ENCODE measurements at places on chromosomes 11 and 22. TPM values are rescaled to one million over a fixed set of nuclear protein-coding genes. Genes with fewer than 3 reads are reported as not detected.

DNA sequence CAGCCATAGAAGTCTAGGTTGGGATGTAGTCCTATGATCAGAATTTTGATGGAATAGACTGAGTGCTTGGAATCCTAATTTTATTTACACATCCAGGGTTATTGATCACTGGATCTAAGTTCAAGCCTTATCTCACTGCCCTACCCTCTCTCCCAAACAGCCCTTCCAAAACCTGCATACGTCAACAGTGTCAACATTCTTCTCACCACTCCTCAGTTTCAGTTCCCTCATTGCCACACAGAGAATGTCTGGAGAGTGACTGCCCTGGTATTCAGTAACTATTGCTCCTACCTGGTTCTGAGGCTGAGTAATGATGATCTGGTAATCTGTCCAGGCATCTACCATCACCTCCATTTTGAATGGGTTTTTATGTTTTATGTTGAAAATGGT, 60.0 kb downstream of the GLYATL1 start:
- no peak for DNase-seq

GRCh38 chr11:59865031-59865430, 1.3 kb downstream of the TCN1 start:
- DNase-seq, result no peak

DNA sequence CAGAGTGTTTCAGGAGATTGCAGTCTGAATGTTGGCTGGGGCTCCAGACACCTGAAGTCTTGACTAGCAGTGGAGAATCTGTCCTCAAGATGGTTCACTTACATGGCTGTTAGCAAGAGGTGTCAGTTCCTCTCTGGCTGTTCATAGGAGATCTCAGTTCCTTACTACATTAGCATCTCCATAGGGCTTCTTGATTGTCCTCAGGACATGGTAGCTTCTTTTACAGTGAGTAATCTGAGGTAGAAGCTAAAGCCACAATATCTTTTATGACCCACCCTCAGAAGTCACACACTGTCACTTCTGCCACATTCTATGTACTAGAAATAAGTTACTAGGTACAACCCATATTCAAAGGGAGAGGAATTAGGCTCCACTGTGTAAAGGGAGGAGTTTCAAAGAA, 10.5 kb upstream of the PATL1 start:
- no peak for DNase-seq

DNA sequence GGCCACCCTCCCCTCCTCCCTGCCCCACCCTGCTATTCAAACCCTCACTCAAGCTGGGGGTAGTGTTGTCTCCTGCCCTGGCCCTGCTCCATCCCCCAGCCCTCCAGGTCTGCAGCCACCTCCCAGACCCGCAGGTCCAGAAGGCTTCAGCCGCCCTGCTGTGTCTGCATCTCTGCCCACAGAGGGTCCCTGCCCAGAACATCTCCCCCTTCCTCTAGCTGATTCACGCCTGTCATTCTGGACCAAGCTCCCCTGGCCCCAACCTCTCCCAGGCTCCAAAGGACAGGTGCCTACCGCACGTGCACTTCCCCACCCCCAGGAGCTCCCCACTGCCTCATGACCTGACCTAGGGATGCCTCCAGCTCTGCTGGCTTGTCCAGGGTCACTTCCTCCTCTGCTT, 16.0 kb upstream of the SHISAL1 start:
- DNase-seq, result no peak

GRCh38 chr11:119990309-119991021, 147.4 kb downstream of the TRIM29 start:
- no peak for DNase-seq

GRCh38 chr11:123562829-123563228, 91.6 kb downstream of the SCN3B start:
- DNase-seq, result no peak

- no peak for DNase-seq
Observed at GRCh38 chr11:79937676-79938334, 497.0 kb upstream of the TENM4 start.

- DNase-seq, result no peak
Observed at GRCh38 chr22:42747701-42748513, 27.2 kb upstream of the A4GALT start.

- no peak for DNase-seq
Observed at GRCh38 chr11:126739499-126740145, 260.9 kb downstream of the KIRREL3 start.

GRCh38 chr11:1356007-1356435, 33.7 kb upstream of the BRSK2 start:
- DNase-seq, result no peak

DNA sequence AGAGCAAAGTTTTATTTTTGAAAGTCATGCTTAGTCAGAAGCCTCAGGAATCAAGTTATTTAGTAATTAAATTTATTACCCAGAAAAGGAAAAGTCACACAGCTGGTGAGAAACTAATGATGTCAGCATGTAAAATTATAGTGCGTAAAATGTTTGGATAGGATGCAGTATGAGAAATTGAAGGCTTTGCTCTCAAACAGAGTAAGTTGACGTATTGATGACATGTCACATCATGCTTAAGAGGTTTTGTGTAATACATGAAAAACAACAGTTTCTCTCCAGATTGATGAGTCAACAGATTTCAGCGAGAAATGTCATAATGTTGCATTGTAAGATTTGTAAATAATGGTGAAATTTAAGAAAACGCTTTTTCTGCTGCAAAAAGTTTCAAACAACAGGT, 769.8 kb downstream of the METTL15 start:
- no peak for DNase-seq

GRCh38 chr22:49648053-49648452, 179.6 kb downstream of the BRD1 start:
- no peak for DNase-seq

- DNase-seq, result no peak
Observed at GRCh38 chr11:1618231-1618630, 3.7 kb downstream of the KRTAP5-4 start.

DNA sequence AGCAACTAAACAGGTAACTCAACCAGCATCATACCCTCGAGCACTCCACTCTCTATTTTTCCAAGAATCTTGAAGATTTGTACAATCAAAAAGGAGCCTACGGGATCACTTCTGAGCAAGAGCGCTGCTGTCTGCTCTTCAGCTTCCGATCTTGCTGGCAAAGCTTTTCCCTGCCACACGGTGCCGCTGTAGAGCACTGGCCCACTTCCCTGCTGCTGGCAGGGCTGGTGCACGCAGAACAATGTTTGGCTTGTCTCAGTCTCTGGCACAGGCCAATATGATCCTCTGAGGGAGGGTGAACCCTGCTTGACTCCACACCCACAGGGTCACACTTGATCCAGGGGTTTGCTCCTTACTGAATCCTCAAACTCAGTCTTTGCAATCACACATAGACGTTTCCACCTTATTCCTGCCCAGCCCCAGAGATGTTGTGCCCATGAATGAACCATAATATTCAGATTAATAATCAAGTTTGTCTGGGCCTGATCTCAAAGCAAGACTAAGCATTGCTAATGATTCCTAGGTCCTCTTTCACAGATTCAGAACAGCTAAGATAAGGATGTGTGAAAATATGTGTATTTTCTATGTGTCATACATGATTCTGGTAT, 536.6 kb downstream of the SOX6 start:
- DNase-seq, result peak; percentile 50

DNA sequence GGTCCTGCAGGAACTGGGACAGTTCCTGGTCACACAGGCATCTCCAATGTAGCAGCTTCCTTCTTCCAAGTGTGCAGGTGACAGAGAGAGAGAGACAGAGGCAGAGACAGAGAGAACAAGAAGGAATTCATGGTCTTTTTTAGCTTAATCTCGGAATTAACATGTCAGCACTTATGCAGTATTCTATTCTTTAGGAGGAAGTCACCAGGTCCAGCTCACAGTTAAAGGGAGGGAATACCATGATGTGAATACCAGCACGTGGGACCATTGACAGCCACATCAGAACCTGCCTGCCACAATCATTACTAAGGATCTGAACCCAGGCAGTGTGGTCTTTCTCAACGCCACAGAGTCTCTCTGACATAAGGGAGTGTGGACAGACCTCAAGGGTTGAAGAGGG, 341.6 kb downstream of the MN1 start:
- no peak for DNase-seq

DNA sequence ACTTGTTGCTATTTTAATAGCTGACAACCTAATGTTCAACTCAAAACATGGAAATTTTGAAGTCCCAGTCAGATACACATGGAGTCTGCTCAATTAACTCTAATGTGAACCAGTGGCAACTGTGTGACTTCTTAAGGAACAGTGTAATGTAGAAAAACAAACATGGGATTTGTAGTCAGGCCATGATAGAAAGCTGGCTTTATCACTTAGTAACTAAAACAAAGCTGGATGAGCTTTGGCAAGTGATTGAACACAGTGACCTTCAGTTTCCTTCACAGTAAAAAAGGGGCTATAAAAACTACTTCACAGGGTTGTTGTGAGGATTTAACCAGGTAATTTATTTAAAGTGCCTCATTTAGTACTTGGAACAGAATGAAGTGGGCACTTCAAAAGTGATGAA, 62.6 kb downstream of the PRCP start:
- no peak for DNase-seq

- no peak for DNase-seq
Observed at GRCh38 chr22:20779818-20780158, 5.9 kb downstream of the SERPIND1 start.

DNA sequence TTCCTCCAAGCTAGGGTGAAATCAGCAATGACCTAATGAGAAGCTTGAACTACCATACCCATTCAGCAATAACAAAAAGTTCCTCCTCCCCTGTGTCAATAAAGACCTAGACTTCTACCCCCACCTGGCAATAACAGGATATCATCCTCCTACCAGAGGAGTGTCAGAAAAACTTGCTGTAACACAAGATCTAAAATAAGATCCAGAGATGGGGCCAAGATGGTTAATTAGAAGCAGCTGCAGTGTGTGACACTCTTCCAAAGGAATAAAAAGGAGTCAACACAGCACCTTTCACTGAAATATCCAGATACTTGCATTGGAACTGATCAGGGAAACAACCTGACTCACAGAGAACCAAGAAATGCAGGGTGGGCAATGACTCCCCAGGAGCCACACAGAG, 84.4 kb upstream of the ARHGAP42 start:
- no peak for DNase-seq

DNA sequence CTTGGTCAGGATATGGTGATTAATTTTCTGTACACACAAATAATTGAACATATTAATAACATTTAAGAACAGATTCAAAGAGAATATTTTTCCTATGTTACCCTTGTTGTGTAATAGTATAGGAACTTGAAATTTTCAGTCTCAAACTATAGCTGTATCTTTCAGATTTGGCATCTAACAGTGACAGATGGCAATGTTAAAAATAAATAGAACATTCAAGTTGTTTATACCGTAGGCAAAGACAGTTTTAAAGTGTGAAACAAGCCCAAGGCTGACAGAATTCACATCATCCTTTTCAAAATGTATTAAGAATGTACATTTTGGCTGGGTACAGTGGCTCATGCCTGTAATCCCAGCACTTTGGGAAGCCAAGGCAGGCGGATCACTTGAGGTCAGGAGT, 92.6 kb upstream of the TP53AIP1 start:
- no peak for DNase-seq

- DNase-seq, result no peak
Observed at GRCh38 chr11:6900327-6900999, 8.2 kb upstream of the OR2D2 start.

- no peak for DNase-seq
Observed at GRCh38 chr11:110112457-110112856, 19.3 kb downstream of the ZC3H12C start.

DNA sequence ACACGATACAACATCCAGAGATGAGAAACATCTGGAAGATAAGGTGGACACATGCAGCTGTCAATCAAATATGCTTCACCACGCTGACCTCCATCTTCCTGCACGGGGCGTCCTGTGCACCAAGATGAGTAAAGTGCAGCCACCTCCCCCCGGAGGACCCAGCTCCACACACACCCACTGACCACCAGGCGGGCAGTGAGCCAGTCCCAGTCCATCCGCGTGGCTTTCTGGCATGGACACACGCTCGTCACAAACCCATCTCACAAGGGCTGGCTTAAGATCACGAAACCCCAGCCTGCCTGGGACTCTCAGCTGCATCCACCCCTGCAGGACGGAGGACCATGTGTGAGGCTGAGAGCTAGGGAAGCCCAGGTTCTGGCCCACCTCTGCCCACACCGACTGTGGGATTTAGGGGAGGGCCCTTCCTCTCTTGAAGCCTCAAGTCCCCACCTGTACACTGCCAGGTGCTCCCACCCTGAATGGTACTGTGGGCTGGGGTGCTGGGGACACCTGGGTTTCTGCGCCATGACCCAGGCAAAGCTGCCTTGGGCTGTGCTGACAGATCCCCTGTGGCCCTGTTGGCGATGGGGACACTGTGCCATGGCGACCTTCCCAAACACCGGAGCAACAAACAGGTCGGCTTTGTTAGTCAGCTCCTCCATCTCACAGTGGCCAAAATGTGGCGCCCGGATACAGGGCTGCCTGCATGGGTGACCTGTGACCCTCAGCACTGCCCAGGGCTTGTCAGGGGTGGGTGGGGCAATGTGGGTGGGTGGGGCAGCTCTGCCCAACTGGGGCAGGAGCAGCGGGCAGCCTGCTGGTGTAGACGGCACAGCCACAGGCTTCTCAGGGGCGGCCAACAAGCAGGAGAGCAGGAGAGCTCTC, 629.0 kb downstream of the TBC1D22A start:
- no peak for DNase-seq

DNA sequence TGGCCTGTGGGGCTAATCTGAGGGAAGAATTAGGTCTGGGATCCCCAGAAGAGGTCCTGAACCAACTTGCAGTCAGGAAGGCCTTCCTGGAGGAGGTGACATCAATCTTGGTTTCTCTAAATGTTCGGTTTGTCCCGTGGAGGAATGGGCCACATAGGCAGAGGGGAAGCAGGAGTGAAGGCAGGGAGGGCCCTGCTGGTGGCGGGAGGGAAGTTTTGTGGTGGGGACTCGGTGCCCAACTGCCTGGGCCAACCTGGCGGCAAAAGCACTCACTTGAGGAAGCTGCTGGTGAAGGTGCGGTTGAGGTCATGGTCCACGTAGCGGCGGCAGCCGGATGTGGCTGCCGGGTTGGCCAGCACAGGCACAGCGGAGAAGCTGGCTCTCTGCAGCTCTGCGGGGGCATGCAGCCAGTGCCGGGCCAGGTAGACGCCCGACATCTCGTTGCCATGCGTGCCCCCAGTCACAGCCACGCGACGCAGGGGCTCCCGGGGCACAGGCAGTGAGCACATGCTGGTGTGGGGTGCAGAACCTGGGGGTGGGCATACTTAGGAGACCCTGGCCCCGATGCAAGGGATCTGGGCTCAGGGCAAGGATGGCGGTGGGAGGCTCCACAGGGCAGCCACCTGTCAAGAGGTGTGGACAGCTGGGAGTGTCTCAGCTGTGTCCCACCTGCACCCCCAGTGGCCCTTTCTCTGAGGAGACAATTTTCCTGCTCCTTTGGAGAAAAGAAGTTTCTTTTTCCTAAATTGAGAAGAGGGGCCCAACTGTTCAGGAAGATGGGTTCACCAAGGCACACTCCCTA, 3.8 kb downstream of the ACY3 start:
- peak; percentile 79 for DNase-seq

- DNase-seq, result no peak
Observed at GRCh38 chr22:36811094-36811800, 5.6 kb downstream of the PVALB start.

Gene TRPM5
- not detected for total RNA-seq

Gene GAS2
- 0.89 TPM for total RNA-seq

Gene TRIM49
- total RNA-seq, result not detected

Gene B4GALNT4
- 0.52 TPM for total RNA-seq

Gene ALDH3B1
- not detected for total RNA-seq

Gene MMP12
- not detected for total RNA-seq

Gene CFAP300
- total RNA-seq, result not detected

Gene NDUFV1
- 258 TPM for total RNA-seq

Gene ZC3H12C
- total RNA-seq, result 0.08 TPM

Gene OR8A1
- total RNA-seq, result not detected

Gene PNPLA5
- total RNA-seq, result not detected
